Activated naive CD8-positive, alpha-beta T cell treated with anti-CD3 and anti-CD28 coated beads for 36 hours (primary cell): ENCODE measurements at places on chromosomes 16 and 17.

- no peak within 1 kb of the TSS for H3K27ac ChIP-seq
- peaks cover 11% of the 10 kb centered on the region for H3K4me1 ChIP-seq
- H3K36me3 ChIP-seq: peaks cover 6% of the 10 kb centered on the region
- DNase-seq: peak; percentile 57
Measured at GRCh38 chr16:69105501-69106361, at the start of gene HAS3. TSS of gene HAS3 (plus strand) at chr16:69105653. CDS start at chr16:69109396, 3,743 bp downstream.

GRCh38 chr17:73625991-73626673 lies 18.1 kb downstream of the SDK2 start:
- peaks cover 5% of the 10 kb centered on the region for H3K4me1 ChIP-seq
- no peak overlapping the region for H3K27ac ChIP-seq
- no peak overlapping the region for H3K4me3 ChIP-seq
- DNase-seq: no peak
- no peaks in the 10 kb centered on the region for H3K27me3 ChIP-seq

- peaks cover 34% of the 10 kb centered on the region for H3K4me1 ChIP-seq
- H3K36me3 ChIP-seq: peaks cover 5% of the 10 kb centered on the region
- H3K4me3 ChIP-seq: peak overlapping the region; percentile 83
- no peaks in the 10 kb centered on the region for H3K27me3 ChIP-seq
Measured at GRCh38 chr16:2842340-2843000, 12.4 kb downstream of the ZG16B start.

- no peak overlapping the region for H3K27ac ChIP-seq
- peaks cover 99% of the 10 kb centered on the region for H3K27me3 ChIP-seq
- peak; percentile 78 for DNase-seq
Measured at GRCh38 chr17:15260376-15261257, 4.5 kb downstream of the PMP22 start.

- no peaks in the 10 kb centered on the region for H3K36me3 ChIP-seq
- no peak for DNase-seq
- H3K4me1 ChIP-seq: no peaks in the 10 kb centered on the region
Measured at GRCh38 chr16:51067352-51067751, 83.7 kb downstream of the SALL1 start.

DNA sequence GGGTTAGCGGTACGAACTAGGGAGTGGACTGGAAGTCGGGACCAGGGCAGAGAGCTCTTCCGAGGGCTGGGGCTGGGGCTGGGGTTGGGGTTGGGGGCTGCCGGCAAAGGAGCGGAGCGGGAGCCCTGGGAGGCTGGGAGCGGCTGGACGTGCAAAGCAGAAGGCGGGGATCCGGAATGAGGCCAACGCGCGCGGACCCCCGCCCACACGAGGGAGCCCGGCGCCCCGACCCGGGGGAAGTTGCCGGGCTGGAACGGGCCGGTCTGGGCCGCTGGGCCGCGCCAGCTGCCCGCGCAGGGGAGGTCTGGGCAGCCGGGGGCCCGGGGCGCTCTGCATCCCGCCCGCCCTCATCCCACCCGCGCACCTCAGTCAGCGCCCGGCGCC lies 323 bp downstream of the ST3GAL2 start:
- H3K4me1 ChIP-seq: peaks cover 37% of the 10 kb centered on the region
- no peak for DNase-seq

GRCh38 chr17:41895617-41896016 lies 23.1 kb downstream of the ACLY start:
- H3K27me3 ChIP-seq: no peaks in the 10 kb centered on the region
- H3K27ac ChIP-seq: no peak overlapping the region
- DNase-seq: no peak
- no peaks in the 10 kb centered on the region for H3K4me1 ChIP-seq
- H3K36me3 ChIP-seq: peaks cover 15% of the 10 kb centered on the region

GRCh38 chr17:83103200-83103942 lies 24.0 kb downstream of the METRNL start:
- peaks cover 30% of the 10 kb centered on the region for H3K27me3 ChIP-seq
- H3K36me3 ChIP-seq: no peaks in the 10 kb centered on the region
- H3K4me1 ChIP-seq: peaks cover 2% of the 10 kb centered on the region
- no peak overlapping the region for H3K27ac ChIP-seq
- DNase-seq: no peak
- no peak overlapping the region for H3K4me3 ChIP-seq

GRCh38 chr17:66677201-66677981 lies 157.5 kb upstream of the CACNG5 start:
- no peaks in the 10 kb centered on the region for H3K27me3 ChIP-seq
- DNase-seq: no peak
- H3K27ac ChIP-seq: peak overlapping the region; percentile 19
- peaks cover 31% of the 10 kb centered on the region for H3K4me1 ChIP-seq
- H3K36me3 ChIP-seq: peaks cover 29% of the 10 kb centered on the region
- H3K4me3 ChIP-seq: no peak overlapping the region

DNA sequence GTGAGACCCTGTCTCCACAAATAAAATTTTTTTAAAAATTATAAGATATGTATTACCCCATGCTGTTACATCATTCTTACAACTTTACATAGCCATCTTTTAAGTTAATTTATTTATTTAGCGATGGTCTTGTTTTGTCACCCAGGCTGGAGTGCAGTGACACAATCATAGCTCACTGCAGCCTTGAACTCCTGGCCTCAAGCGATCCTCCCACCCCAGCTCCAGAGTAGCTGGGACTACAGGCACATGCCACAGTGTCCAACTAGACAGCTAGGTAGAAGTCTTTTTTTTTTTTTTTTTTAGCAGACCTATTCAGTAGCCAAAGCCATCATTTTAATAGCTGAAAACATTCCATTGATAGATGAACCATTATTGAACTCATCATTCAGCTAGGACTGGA lies 92.7 kb downstream of the NDE1 start:
- H3K36me3 ChIP-seq: peaks cover 3% of the 10 kb centered on the region
- DNase-seq: no peak
- no peaks in the 10 kb centered on the region for H3K27me3 ChIP-seq
- no peak overlapping the region for H3K27ac ChIP-seq
- no peaks in the 10 kb centered on the region for H3K4me1 ChIP-seq
- no peak overlapping the region for H3K4me3 ChIP-seq

- no peaks in the 10 kb centered on the region for H3K4me1 ChIP-seq
- no peaks in the 10 kb centered on the region for H3K36me3 ChIP-seq
- DNase-seq: no peak
- no peak overlapping the region for H3K27ac ChIP-seq
- H3K27me3 ChIP-seq: peaks cover 15% of the 10 kb centered on the region
Measured at GRCh38 chr17:15119968-15120367, 145.2 kb downstream of the PMP22 start.

- peak overlapping the region; percentile 97 for H3K4me3 ChIP-seq
- peak overlapping the region; percentile 94 for H3K27ac ChIP-seq
- peaks cover 45% of the 10 kb centered on the region for H3K36me3 ChIP-seq
Measured at GRCh38 chr16:1538804-1539520, 5.5 kb downstream of the TMEM204 start.

DNA sequence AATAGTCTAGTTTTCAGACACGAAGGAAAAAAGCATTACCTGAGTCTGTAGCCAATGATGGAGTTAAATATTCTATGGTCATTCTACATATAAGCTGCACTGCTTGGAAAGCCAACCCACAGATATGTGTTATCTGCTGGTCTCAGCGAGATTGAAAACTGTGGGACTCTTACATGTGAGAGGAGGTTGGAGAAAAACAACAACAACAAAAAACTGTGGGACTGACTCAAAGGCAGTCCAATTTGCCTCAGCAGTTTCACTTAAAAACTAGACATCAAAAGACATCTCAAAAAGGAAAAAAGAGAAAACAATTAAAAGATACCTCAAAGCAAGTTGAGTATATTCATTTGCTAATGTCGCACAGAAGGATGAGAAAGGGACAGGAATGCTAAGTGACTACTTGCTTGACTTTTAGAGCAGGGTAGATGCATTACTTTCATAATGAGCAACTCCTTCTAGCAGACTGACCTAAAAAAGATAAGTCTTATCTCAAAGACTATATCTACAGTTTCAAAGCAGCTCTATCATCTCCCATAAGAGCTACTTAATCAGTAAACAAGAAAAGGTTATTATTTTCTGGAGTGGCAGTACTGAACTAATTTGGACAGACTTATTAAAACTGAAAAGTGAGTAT lies 35.5 kb upstream of the ITGA2B start:
- no peak overlapping the region for H3K27ac ChIP-seq
- no peaks in the 10 kb centered on the region for H3K4me1 ChIP-seq
- no peaks in the 10 kb centered on the region for H3K27me3 ChIP-seq
- H3K4me3 ChIP-seq: no peak overlapping the region
- H3K36me3 ChIP-seq: peaks cover 2% of the 10 kb centered on the region
- DNase-seq: no peak

DNA sequence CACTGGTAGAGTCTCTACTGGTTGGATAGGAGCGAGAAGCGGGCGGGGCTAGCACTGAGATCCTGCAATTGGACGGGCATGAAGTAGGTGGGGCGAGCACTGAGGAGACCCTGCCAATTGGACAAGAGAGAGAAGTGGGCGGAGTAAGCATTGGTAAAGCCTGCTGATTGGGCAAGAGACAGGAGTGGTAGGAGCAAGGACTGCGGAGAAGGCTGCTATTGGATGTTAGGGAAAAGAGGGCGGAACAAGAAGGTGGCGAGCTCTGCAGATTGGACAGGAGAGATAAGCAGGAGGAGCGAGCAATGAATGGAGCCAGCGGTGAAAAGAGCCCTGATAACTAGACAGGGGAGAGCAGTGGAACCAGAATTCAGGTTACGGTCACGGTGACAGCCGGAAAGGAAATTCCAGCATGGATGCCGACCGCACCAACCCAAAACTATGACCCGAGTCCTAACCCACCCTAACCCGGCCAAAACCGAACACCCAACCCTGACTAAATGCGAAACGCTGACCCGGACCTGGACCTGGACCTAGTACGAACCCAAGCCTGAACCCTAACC lies 4.8 kb downstream of the SCGB1C2 start:
- peak; percentile 61 for DNase-seq
- H3K27me3 ChIP-seq: peaks cover 8% of the 10 kb centered on the region
- H3K4me1 ChIP-seq: no peaks in the 10 kb centered on the region
- H3K4me3 ChIP-seq: no peak overlapping the region
- H3K36me3 ChIP-seq: no peaks in the 10 kb centered on the region
- no peak overlapping the region for H3K27ac ChIP-seq

DNA sequence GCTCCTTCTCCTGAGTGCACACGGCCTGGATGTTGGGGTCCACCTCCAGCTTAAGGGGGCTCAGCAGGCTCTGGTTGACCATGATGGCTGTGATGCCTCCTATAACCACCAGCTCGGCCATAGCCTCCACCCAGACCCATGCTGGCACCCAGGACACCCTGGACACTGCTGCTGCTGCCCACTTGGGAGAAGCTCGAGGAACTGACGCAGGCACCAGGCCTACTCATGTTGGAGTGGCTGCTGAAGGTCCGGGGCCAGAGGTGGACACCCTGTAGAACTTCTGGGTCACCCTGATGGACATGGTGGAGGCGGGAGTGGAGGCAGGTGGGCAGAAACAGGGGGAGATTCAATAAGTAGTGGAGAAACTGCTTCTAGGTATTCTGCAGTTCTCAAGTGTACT lies 28.0 kb downstream of the IKZF3 start:
- H3K4me3 ChIP-seq: no peak overlapping the region
- no peak for DNase-seq
- peaks cover 32% of the 10 kb centered on the region for H3K4me1 ChIP-seq
- H3K36me3 ChIP-seq: peaks cover 78% of the 10 kb centered on the region
- H3K27ac ChIP-seq: no peak overlapping the region

DNA sequence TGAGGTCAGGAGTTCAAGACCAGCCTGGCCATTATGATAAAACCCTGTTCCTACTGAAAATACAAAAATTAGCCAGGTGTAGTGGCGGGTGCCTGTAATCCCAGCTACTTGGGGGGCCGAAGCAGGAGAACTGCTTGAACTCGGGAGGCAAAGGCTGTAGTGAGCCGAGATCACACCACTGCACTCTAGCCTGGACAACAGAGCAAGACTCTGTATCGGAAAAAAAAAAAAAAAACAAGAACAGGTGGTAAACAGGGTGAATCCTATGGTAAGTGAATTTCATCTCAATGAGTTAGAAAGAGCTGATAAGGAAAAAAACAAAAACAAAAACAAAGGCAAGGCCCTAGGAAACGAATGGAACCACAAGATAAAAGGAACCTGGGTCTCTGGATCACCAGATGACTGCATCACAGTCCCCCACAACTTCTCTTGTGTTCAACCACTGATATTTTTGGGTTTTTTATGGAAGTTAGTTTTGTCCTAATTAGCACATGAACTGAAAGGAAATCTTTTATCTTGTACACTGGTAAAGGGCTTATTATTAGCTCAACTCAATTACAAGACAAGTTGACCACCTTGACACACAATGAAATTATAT lies 21.0 kb downstream of the GLG1 start:
- peaks cover 60% of the 10 kb centered on the region for H3K4me1 ChIP-seq
- no peak for DNase-seq
- no peak overlapping the region for H3K27ac ChIP-seq

DNA sequence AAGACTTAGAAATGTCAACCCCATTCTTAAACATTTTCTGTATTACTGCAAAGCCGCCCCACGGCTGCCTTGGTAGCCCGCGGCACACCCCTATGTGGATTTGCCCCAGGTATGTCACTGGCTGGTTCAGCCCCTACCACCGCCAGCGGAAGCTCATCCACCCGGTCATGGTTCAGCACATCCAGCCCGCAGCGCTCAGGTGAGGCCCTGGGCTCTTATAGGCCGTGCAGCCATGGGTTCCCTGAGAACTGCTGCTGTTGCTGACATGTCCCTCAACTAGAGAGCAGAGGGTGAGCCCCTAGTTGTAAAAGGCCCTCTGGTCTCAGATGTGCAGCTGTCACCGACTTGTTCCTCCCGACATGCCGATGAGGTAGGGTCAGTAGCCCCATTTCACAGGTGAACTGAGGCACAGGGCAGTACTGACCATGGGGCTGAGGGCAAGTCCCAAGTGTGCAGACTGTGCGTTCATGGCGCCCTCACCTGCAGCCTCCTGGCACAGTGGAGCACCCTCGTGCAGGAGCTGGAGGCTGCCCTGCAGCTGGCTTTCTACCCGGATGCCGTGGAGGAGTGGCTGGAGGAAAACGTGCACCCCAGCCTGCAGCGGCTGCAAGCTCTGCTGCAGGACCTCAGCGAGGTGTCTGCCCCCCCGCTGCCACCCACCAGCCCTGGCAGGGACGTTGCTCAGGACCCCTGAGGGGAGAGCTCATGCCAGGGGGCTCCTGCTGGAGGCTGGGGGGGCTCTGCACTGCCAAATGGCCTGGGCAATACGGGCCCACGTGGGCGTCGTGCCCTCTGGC lies 8.7 kb downstream of the CYBC1 start:
- no peaks in the 10 kb centered on the region for H3K4me1 ChIP-seq
- H3K4me3 ChIP-seq: no peak overlapping the region
- H3K36me3 ChIP-seq: peaks cover 12% of the 10 kb centered on the region
- no peak for DNase-seq
- no peaks in the 10 kb centered on the region for H3K27me3 ChIP-seq
- no peak overlapping the region for H3K27ac ChIP-seq

DNA sequence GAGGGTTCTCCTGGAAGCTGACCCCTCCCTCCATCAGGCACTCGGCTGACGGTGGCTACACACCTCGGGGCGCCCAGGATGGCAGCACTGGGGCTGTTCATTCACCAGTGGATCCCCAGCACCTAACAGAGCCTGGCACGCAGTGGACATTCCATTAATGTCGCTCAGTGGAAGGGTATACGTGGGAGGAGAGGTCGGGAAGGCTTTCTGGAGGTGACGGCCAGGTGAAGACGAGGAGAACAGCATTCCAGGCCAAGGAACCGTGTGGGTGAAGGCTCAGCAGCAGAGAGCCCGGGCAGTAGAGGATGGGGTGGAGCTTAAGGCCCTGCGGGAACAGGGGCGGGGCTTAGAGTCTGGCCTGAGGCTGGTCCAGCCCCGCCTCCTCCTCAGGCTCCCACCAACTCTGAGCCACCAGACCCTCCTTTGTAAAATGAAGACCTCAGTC lies 2.5 kb upstream of the HS3ST6 start:
- no peaks in the 10 kb centered on the region for H3K36me3 ChIP-seq
- H3K27ac ChIP-seq: no peak overlapping the region
- no peaks in the 10 kb centered on the region for H3K4me1 ChIP-seq
- peaks cover 74% of the 10 kb centered on the region for H3K27me3 ChIP-seq
- no peak for DNase-seq
